K562 (cell line): ENCODE measurements at places on chromosomes 6 and 20. TPM values are rescaled to one million over a fixed set of nuclear protein-coding genes. Genes with fewer than 3 reads are reported as not detected.

OR2H1 gene
- not detected in 2 replicates for total RNA-seq

OVOL2 gene
- total RNA-seq, result not detected in 2 replicates

SAMD3 gene
- 0.29 TPM in 1 of 2 replicates, not detected in the other for total RNA-seq

SULF2 gene
- 0.33 and 0.76 TPM in 2 replicates for total RNA-seq

GRM4 gene
- not detected in 2 replicates for total RNA-seq

GRCh38 chr6:26514984-26515383, 14.9 kb downstream of the BTN1A1 start:
- no peak for DNase-seq

GRCh38 chr20:1951436-1952115, 42.3 kb downstream of the PDYN start:
- DNase-seq, result no peak

GRCh38 chr6:36029464-36029863, 1.9 kb downstream of the MAPK14 start:
- DNase-seq, result no peak

GRCh38 chr6:1144842-1145767, 166.8 kb upstream of the FOXQ1 start:
- DNase-seq, result no peak

- no peak for DNase-seq
Observed at GRCh38 chr20:37522260-37523011, 1.4 kb downstream of the NNAT start.

- DNase-seq, result no peak
Observed at GRCh38 chr6:163707387-163708355, 293.2 kb downstream of the QKI start.
